ENCODE measurements at places on chromosomes 4 and X.

- no peak for DNase-seq
Observed at GRCh38 chrX:13212191-13212651, 107.6 kb downstream of the ATXN3L start.

- peak; percentile 61 for DNase-seq
Observed at GRCh38 chrX:130110379-130111219, at the start of gene ELF4. Gene ELF4 (minus strand): TSS chrX:130110497. CDS start chrX:130081330, 29,167 bp downstream.

- no peak for DNase-seq
Observed at GRCh38 chrX:3326681-3327080, 19.8 kb downstream of the MXRA5 start.

GRCh38 chr4:78237360-78237759, 180.2 kb downstream of the FRAS1 start:
- DNase-seq = peak; percentile 35

DNA sequence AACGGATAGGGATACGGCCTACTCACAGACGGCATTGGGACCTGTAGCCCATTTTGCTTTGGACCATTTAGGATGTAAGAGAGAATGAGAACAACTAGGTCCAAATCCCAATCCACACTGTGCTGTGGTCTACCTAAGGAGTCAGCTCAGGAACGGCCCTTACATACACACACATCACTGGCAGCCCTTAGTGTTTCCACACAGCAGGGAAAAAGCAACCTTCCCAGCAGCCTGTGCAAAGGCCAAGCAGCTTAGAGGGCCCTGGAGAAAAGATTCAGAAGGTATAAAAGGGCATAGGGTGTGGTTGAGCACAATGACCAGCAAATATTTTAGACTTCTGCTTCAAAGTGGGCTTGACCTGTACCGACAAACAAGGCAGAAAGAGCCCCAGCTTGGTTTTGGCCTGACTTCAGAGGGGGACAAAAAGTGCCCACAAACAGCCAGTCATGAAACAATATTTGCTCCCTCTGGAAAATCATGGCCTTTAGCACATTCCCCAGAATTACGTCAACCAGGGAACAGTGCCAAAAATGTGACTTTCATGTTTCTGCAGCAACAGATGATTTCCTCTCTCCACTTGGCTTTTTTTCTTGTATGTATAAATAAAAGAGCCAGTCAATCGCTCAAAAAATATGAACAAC, 359.5 kb upstream of the FGF16 start:
- no peak for DNase-seq

DNA sequence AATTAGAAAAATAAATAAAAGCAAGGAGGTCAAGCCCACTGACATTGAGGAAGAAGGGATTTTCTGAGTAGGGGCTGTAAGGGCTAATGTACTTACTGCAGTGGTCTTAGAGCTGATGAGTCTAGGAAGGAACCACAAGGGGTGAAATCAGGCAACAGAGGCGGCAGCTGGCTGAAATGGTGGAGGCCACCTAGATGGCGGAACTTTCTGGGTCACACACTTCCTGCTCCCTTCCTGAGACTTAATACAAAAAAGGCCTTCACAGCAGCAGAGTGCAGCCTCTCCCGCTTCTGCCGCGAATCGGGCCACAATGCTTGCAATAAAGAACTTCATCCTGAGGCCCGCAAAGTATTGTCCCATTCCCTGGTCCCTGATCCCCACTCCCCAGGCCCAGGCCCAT, 15.4 kb downstream of the SNX12 start:
- no peak for DNase-seq

DNA sequence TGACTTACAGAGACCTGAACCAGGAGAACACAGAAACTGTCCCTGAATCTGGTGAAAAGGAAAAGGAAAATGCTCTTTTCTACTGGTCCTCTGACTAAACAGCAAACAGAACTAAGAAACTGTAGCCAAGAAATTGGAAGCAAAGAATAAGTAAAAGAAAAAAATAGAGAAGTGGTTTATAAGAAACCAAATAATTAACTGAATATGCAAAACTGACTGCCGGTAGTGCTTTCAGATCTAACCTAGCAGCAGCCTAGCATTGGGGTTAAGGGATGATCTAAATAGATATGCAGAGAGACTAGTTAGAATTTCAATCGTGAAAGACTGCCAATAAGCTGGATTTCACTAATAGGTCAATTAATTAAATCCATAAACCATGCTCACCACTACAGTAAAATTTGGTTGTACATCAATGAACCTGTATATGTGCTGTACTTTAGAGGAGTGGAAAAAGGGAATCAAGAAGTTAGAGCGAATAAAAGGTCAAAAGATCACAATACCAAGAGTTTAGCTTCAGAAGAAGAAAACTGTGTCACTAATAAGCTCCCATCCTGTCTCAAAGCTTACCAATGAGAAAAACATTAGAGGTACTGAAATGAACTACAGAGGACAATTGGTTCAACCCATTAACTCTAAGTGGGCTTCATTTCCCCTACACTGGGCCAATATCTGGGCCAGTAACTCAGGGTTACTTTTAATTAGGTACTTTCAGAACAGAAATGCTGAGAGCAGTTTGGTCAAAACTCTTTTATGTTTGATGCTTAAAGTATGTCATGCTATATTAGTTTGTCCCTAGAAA, 53.6 kb downstream of the KLHL13 start:
- no peak for DNase-seq

GRCh38 chrX:47530049-47530448, 31.0 kb upstream of the ARAF start:
- DNase-seq = no peak

GRCh38 chr4:128060121-128060698, 902 bp upstream of the LARP1B start:
- DNase-seq = no peak

- DNase-seq = peak; percentile 53
Observed at GRCh38 chrX:54042609-54043021, 1.7 kb downstream of the PHF8 start.

DNA sequence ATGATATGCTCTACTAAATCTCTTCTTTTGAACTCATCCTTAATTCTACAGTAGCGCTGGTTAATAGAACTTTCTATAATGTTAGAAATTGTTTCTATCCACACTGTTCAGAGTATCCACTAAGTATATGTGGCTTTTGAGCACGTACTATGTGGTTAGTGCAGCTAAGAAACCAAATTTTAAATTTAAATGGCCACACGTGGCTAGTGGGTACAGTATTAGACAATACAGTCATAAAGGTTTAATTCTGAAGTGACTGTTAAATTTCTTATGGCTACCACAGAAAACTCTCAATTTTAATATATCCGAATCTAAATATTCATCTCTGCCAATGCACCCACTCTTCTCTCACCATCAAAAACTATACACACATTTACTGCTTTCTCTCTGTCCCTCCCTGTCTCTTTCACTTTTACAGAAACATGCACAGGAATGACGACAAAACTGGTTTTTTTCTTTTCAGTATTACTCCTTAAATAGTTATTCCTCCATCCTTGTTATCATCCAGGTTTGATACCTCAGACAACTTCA, 583.9 kb downstream of the KCTD8 start:
- no peak for DNase-seq

DNA sequence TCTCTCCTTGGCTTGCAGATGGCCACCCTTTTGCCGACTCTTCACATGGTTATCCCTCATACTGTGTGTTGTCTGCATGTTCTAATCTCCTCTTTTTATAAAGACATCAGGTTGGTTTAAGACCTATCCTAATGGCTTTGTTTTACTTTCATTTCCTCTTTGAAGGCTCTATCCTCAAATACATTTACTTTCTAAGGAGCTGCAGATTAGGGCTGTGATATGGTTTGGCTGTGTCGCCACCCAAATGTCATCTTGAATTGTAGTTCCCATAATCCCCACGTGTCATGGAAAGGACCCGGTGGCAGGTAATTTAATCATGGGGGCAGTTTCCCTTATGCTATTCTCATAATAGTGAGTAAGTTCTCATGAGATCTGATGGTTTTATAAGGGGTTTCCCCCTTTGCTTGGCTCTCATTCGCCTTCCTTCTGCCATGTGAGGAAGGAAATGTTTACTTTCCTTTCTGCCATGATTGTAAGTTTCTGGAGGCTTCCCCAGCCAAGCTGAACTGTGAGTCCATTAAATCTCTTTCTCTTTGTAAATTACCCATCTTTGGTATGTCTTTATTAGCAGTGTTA, 204.5 kb downstream of the RELL1 start:
- DNase-seq = no peak

DNA sequence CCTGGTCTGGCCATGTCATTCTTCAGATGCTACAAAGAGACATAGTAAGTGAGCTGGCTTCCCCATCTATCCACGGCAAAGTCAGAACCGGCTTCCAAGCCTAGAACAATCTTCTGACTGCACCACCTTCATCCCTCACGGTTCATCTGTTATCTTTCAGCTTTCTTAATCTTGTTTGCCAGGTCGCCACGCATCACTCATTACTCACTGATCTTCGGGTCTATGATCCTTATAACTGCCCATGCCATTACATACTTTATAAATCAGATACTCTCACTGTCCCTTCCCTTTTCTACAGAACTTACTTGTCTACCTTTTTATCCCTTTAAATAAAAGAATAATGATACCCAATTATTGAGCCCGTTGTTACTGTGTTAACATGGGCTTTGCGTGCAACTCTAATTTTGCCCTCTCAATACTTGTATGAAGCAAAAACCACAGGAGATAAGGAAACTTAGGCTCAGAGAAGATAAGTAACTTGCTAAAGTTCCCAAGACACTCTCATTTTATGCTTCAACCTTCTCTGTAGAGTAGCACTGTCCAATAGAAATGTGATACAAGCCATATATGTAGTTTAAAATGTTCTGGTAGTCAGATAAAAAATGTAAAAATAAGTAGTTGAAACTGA, 171.7 kb downstream of the AMELX start:
- no peak for DNase-seq

DNA sequence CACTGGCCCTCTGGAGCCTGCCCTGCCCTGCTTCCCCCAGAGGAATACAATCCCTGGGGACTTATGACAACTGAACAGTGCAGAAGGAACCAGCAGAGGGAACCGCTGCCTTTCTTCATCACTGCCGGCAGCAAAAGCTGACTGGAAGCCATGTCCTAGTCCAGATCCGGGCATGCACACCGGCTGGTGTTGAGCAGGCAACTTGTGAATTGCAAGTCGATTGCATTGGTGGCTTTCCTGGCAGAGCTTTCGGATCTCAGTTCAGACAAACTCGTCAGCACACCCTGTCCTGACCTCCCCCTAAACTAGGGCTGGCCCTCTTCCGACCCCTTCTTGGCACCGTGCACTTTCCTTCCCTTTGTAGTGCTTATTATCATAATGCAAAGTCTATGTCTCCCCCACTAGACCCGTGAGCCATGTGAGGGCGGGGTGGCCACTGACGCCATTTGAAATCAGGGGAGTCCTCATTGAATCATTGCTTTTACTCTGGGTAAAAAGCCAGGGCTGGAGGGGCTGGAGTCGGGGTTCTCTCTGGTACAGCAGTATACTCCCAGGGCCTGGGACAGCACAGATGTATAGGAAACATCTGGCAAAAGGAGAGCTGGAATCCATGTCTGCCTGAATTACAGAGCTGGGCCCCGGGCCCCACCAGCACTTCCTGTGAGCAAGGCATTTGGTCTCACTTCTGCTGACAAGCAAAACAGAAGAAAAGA, 1.8 kb downstream of the ARHGAP4 start:
- DNase-seq = peak; percentile 33

DNA sequence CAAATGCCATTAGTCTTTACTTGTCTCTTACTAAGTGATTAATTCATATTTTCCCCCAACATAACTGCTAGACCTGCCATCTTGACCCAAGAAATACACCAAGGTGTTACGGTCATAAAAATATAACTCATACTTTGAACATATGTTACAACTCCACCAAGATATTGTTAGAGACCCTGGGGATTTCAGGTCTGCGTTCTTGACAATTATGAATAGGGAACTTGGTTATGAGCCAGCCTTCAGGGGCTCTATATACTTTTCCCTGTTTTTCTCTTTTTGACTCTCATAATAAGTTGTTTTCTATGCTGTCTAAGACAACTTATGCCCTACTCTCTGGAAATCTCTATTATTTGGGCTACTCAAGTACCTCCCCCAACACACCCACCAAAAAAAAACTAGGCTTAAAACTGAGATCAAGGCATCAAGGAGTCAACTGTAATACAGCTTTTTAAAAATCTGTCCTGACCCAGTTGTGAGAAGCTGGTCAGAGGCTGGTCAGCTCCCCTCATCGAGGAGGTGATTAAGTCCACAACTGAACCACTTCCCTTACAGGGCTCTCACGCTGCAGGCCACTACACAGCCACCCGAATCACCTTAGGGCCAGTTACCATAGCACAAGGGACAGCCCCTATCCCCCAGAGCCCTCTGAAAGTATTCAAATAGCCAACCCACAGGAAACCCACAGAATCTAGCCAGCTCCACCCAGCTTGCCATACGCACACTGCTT, 10.5 kb upstream of the TLR3 start:
- DNase-seq = no peak

DNA sequence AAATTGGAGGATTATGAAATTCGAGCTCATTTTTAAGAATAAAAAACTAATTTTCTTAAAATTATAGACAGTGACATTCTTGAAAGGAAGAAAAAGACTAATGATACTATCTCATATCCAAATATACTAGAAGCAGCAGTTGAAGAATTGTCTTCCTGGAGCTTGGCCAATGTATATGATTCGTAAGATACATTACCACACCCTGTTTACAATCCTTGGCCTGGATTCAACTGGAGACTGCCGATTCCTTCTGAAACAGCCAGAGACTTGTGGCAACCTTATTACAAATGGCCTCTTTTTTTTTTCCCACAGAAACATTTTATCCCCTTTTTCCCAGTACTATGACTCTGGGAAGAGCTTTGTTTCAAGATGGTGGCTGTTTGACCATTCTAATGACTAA, 571.2 kb upstream of the FAT1 start:
- DNase-seq = no peak

GRCh38 chr4:2320152-2320551, 58.2 kb upstream of the MXD4 start:
- DNase-seq = no peak

GRCh38 chr4:80153874-80154544, 43.3 kb upstream of the PRDM8 start:
- no peak for DNase-seq

- no peak for DNase-seq
Observed at GRCh38 chr4:111712093-111712677, 433.1 kb upstream of the FAM241A start.

DNA sequence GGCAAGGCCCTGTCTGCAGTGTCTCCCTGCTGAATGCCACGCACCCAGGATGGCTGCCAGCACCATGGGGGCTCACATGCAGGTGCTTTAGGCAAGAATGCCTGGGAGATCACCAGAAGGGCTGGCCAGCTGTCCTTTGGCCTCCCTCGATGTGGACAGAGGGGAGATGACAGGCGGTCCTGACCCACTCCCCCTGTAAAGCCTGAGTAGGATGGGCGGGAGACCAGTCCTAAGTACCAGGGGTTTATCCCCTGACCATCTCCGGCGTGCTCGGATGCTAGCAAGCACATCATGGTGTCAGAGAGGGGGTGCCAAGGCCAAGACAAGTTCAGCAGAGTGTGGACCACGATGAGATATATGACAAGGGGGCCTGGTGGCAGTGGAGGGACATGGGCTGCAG, 5.3 kb downstream of the PDZD4 start:
- no peak for DNase-seq

- DNase-seq = no peak
Observed at GRCh38 chr4:80619070-80619674, 283.6 kb downstream of the CFAP299 start.

GRCh38 chr4:61958591-61958990, 758.5 kb downstream of the ADGRL3 start:
- DNase-seq = no peak

GRCh38 chr4:59597536-59598329, 1602.4 kb upstream of the ADGRL3 start:
- no peak for DNase-seq

GRCh38 chr4:124907881-124908280, 195.3 kb upstream of the ANKRD50 start:
- no peak for DNase-seq
